Panc1 (cell line): ENCODE measurements at places on chromosomes 5 and 9.

DNA sequence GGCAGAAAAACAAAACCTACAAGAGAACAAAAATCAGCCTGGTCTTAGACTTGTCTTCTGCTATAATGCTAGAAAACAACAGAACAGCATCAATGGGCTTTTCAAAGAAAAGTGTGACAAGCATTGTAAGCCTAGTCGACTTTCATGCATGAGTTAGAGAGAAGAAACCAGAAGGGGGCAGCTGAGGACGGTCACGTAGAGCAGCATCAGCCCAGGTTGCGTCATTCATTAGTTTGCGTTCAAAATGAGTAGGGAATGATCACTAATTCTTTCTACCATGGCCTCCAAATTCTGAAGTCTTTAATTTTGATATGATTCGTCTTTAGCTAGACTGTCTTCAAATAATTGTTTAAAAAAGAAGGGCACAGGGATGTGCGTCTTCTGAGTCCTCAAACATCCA lies 4.7 kb upstream of the ISCA1 start:
- no peak for DNase-seq

GRCh38 chr5:38077652-38078051 lies 180.7 kb upstream of the EGFLAM start:
- DNase-seq, result no peak

GRCh38 chr5:14669975-14670374 lies 5.5 kb downstream of the OTULIN start:
- no peak for DNase-seq

DNA sequence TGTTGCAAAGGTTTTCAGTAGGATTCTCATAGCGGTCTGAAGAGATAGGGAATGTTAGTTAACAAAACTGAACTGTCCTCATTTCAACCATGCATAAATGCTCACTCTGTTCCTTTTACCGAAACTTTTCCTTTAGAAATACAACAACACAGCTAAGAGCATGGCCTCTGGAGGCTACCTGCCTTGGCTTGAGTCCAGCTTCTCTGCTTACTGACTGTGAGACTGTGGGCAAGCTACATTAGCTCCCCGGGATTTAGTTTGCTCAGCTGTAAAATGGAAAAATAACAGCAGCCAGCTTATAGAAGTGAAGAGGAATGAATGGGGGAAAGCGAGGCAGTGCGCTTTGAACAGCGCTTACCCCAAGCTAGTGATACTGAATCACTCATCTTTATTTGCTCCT lies 507.9 kb upstream of the DAP start:
- no peak for DNase-seq

DNA sequence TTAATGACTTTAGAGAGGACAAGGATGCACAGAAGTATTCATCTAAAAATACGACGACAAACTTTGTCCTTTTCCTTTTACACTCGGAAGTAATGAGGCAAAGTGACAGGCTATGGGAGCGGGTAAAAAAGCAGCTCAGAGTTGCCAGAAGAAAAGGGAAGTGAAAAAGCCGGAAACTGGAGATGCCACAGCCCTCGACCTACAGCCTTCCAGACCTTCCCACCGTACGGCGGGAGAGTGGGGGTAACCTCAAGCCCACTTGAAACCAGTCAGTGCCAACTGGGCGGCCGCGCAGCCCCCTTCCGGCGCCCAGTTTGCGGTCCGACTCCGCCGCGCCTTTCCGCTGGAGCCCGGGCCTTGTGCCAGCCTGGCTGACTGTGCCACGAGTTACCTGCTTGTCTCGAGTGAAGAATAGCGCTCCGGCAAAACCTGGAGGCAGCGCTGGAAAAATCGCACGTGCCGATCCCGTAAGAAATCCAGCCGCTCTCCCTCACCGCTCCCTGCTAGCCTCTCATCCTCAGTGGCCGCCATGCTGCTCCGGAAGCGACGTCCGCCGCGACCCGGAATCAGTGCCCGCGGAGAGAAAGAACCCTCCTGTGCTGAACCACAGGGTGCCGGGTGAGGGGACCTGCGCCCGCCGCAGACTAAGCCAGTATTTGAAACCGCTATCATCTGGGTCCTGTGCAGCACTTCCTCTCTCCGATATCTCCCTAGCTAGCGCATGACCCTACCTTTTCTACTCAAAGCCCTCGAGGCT lies at the start of gene PGGT1B:
TSS of gene PGGT1B (minus strand) at position 557 of the 757 bp plus-strand sequence. CDS start at position 531, 26 bp downstream.
- peak; percentile 61 for DNase-seq

DNA sequence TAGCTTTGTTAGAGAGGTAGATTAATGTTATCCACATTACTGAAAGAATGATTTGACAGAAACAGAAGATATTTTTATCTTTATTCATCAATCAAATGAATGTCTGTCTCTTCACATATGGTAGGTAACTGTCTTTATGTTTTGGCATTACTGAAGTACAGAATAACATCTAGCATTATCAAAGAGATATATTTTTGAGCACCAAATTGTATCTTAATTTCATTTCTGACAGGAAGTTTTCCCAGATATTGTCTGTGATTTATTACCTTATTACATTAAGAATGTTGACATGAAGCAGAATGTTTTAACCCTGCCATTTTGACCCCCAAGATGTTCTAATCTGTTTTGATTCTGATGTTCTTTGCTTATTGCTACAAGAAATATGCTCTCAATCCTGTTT lies 20.3 kb downstream of the CNTRL start:
- no peak for DNase-seq

DNA sequence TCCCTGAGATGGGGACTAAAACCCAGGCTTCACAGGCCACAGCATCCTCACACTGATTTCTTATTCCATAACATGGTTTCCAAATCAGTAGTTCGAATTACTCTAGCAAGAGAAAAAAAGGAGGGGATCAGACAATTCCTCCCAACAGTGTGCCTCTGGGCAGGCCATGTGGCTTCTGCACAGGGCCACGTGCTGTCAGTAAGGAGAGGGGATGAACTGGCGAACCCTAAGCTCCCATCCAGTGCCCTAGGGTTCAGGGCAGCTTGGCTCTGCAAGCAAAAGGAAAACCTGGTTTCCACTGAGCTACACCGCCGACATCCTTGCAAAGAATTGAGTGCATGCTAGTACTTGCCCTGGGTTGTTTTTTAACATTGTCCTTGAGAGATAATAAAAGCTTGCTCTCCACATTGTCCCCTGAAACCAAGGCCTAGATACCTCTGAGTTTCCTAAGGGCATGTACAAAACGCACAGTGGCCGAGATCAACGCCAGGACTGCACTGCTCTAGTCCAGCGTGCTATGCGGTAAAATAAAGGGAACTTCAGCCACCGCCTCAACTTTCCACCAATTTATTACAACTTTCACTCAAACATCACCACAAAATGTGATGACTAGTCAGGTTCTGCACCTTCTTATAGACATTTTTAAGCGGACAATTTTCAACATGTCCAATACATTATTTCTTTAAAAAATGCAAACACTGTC lies 4.5 kb downstream of the CAMSAP1 start:
- DNase-seq, result no peak

DNA sequence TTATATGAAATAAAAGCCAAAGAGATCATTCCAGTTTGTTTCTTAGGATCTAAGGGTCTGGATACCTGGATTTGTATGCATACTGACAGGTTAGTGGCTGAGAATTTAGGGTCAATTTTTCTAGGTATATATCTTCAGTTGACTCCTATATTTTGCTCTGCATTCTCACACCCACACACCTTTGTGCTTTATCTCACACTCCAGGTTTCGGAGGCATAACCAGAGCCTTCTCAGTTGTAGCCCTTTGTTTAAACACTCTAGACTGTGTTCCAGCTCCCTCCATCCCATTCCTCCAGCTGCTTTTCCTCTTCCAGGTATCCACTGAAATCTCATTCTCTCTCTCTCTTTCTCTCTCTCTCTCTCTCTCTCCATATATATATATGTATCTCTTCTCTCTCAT lies 10.6 kb upstream of the MOCS2 start:
- DNase-seq, result no peak

DNA sequence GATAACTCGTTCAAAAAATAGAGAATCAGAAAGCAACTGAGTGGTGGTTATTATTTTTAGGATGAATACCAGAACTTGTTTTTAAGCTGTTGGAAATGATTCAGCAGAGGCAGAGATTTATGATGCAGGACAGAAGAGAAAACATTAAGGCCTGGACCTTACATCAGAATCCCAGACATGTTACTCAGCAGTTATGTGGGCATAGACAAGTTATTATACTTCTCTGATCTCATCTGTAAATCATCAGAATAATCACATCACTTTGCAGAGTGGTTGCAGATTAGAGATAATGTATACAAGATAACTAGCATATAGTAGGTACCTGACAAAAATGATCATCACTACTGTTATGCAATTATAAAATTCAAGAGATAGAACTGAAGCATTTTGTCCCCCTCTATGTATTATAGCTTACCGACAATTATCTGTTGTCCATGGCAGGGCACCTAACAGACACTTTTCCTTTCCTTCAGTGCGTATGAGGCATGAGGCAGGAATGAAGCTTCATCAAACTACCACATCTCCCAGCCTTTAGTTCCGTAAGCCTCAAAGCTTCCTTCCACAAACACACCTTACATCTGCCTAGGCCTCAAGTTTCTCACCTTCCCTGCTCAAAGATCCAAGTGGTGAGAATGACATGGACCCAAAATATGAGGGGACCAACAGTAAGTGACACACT lies 165.9 kb downstream of the DENND1A start:
- DNase-seq, result no peak

DNA sequence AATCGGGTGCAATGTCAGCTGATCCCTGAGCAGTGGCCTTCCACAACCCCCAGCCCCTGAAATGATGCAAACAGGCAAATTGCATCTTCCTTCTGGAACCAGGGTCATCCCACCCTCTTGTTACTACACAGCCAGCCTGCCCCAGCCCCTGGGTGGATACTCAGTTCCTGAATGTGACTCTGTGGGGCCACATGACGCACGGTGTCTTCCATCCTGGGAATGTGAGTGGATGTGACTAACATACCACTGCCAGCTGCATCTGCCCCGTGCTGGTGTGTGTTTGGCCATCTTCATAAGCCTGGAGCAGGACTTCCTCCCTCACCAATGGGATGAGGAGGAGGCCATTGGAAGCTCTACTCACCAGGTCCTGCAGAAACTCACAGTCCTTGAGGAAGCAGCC lies 257.9 kb upstream of the ADAMTS16 start:
- no peak for DNase-seq

DNA sequence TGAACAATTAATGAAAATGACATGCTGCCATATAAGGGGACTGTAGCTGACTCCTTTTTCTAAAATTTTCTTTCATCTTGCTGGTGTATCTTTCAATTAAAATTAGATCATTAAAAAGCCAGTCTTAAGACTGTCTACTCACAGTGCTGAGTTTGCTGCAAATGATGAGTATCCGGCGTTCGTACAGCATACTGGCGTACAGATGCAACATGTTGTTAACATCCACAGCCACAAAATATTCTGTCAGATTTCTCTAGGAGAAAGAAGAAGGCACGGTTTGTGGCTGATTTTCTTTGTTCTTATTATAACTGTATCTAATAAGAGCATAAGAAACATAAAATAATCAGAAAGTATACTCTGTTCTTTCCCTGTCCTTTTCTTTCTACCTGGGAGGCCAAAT lies 278.1 kb downstream of the DENND1A start:
- DNase-seq, result no peak

DNA sequence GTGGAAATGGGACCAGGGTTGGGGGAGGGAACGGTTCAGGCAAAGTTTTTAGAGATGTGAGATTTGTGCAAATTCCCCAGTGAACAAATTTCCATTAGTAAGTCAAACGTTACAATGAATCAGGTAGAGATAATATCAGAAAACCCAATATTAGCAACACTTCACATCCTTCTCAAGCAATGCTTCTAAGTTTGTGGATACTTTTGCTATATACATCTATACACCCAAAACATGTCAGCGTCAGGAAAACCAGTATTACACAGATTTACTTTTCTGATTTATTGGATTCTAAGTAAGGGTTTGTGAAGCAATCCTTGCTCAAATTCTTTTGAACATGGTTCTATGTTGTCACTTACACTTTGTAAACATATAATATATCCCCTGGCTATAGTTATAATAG lies 6.5 kb downstream of the ALDH1A1 start:
- no peak for DNase-seq

- DNase-seq, result no peak
Measured at GRCh38 chr5:1549475-1550030, 25.8 kb upstream of the LPCAT1 start.

DNA sequence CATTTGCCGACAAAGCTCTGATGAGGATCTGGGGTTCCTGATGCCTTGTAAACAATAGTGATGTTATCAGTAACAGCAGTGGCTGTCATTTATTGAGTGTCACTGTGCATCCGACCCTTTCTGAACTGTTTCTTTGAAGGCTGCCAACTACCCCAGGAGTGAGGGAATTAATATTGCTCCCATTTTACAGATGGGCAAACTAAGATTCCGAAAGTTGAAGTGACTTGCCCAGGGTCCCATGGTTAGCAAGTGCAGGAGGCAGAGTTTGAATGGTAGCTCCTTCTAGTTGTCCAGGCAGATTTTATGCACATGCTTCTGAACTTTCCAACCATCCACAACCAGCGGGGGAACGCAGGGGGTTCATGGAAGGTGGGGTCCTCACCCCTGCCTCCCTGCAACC lies 81.9 kb downstream of the COL27A1 start:
- no peak for DNase-seq
